ENCODE measurements at places on chromosomes 7 and 10.

- DNase-seq: no peak
These were observed 101.8 kb downstream of the ST8SIA6 start for GRCh38 chr10:17352583-17352982.

DNA sequence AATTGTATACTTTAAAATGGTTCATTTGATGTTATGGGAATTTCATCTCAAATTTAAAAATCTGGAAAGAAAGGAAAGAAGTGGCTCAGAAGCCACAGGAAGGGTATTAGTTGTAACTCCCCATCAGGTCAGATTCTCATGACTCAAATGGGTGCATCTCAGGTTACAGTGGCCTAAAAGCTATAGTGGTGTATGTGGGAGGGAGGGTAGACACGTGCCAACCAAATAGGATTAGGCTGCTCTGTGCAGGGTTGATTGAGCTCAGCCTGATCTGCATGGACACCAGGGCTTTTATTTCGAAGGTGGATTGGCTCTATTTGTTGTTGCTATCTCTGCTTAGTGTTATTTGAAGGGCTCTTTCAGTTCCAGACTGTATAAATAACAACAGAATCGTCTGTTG lies 121.5 kb upstream of the PRR15 start:
- no peak for DNase-seq

DNA sequence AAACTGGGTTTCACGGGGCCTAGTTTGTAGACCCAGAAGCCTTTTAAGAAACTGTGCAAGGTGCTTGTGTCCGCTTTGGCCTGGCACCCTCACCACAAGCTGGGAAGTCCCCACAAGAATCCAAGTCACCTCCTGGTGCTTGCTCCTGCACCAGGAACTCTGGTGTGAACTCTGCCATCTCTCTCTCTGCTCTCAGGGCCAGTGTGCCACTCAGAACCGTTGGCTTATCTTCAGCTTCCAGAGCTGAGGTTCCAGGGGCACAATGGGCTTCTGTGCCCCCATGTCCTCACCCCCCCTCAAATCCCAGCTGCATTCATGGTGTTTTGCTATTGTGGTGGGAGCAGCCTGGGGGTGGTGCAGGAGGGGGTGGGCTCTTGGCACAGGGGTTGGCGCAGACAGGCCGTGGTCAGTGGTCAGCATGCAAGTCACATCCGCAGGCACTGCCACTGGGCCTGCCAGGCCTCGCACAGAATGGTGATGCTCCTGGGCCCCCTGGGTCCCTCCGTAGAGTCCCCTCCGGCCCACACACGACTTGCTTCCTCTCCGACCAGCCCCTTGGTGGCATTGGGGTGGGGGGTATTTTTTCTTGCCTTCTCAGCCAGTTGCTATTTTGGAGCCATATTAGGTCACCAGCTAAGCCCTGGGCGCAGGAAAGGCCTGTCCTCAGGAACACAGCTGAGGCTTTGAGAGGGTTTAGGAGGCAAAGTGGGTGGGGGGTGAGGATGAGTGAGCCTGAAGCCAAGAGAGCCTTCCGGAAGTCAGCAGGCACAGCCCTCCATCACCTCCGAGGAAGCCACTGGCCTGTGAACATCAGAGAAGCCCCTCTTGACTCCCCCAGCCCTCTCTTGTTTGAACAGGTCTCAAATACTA lies 3.0 kb downstream of the ZCCHC24 start:
- DNase-seq: no peak

- DNase-seq: no peak
These were observed 54.6 kb upstream of the STARD3NL start for GRCh38 chr7:38123494-38123893.

GRCh38 chr7:114970308-114970707 lies 48.4 kb downstream of the MDFIC start:
- no peak for DNase-seq

DNA sequence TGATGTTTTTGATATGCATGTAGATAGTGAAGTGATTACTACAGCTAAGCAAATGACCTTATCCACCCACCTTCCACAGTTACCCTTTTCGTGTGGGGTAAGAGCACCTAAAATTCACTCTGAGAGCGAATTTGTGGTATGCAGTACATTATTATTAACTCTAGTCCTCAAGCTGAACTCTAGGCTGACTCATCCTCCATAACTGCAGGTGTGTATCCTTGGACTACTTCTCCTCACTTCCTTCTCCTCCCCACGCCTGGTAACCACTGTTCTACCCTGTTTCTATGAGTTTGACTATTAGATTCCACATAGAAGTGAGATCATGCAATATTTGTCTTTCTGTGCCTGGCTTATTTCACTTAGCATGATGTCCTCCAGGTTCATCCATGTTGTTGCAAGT lies 484.6 kb downstream of the GATA3 start:
- no peak for DNase-seq

- DNase-seq: no peak
These were observed 73.8 kb downstream of the PAXIP1 start for GRCh38 chr7:154929006-154929726.

GRCh38 chr7:86929293-86930109 lies 130.0 kb downstream of the ELAPOR2 start:
- DNase-seq: no peak

GRCh38 chr7:87513735-87514335 lies 38.4 kb upstream of the ABCB4 start:
- DNase-seq: no peak

GRCh38 chr7:54543051-54543488 lies 895 bp downstream of the VSTM2A start:
- no peak for DNase-seq

DNA sequence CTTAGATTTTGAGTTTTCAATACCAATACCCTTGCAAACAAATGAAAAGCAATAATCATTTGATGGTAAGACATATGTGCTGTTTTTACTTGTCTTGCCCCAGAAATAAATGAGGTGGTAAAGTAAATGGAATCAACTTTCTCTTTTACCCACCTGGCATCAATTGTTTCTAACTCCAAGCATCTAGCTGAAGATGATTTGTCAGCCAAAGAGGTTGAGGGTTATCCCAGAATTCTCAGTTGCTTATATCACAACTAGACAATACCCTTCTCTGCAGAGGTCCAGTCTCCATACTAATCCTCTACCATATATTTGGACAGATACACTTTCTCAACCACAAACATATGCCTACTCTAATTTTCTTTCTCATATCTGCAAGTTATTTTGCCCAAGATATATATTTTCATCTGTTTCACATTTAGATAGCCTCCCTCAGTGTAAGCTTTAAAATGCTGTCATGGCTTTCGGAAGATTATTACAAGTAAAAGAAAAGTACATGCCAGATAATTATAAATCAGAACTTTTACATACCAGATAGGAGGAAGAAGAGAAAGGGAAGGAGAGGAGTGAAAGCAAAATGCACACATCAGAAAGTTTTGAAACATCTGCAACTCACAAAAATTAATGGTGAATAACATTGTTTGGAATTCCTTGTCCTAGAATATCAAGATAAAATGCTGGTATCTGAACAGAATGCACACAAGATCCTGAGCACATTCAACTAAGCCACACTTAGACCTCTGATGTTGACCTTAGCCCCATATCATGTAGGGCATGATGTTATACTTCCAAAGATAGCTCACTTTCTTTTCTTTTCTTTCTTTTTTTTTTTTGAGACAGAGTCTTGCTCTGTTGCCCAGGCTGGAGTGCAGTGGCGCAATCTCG lies 146.6 kb downstream of the REEP3 start:
- DNase-seq: no peak

GRCh38 chr10:7792541-7792940 lies 4.6 kb downstream of the ATP5F1C start:
- DNase-seq: no peak

GRCh38 chr10:62744136-62744535 lies 60.4 kb upstream of the ADO start:
- DNase-seq: no peak

GRCh38 chr7:132677918-132678317 lies 101.6 kb upstream of the PLXNA4 start:
- DNase-seq: no peak

GRCh38 chr7:157043745-157044144 lies 33.3 kb upstream of the MNX1 start:
- no peak for DNase-seq

GRCh38 chr10:4532467-4532866 lies 293.5 kb upstream of the AKR1E2 start:
- no peak for DNase-seq

DNA sequence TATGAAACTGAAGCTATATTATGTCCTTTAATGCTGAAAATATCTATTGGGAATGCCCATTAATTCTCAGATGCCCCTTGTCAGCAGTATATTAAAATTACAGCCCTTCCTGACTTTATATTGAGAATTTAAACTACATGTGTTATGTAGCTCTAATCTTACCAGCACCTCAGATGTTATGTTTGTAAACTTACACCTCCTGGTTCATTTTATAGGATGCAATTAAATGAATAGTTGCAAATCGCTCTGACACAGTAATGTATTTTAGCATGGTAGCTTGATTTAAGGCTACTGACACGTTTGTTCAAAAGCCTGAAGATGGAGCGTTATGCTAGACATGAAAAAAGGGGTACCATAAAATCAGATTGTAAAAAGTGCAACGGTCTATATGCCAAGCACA lies 35.0 kb upstream of the MET start:
- no peak for DNase-seq

- DNase-seq: no peak
These were observed 174.5 kb downstream of the DNAH11 start for GRCh38 chr7:21717323-21717722.

GRCh38 chr10:8039321-8039881 lies 15.1 kb upstream of the GATA3 start:
- DNase-seq: no peak

DNA sequence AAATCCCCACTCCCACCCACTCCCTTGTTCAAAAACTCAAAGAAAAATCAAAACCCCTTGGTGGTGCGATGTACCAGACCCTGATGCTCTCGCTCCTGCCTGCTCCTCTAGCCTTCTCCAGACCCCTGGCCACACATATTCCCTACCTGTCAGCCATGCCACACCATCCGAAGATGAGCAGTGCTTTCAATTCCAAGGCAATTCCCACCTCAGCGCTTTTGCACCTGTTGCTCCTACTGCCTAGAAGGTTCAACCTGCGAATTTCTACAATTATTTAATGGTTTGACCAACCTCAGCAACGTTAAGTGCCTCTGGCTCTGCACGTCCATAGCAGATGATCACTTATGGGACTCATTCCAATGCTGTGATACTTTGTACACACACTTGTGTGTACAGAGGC lies 11.1 kb downstream of the SLC16A12 start:
- DNase-seq: no peak

DNA sequence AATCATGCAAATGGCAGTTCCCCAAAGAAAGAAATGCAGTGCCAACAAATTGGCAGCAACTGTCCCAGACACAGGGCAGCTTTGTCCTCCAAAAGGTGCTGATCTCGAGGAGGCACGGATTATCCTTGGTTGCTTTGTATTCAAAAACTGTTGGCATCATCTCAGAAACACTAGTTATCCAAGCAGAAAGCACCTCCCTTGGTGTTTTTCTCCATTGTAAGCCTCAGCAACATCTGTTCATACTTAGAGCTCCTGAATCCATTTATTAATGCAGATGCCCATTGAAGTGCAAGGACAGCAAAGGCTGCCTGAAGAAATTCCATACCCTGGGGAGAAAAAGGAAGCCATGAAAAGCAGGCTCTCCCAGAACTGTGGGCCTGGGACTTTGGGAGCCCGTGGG lies 1.1 kb upstream of the NPS start:
- DNase-seq: no peak

DNA sequence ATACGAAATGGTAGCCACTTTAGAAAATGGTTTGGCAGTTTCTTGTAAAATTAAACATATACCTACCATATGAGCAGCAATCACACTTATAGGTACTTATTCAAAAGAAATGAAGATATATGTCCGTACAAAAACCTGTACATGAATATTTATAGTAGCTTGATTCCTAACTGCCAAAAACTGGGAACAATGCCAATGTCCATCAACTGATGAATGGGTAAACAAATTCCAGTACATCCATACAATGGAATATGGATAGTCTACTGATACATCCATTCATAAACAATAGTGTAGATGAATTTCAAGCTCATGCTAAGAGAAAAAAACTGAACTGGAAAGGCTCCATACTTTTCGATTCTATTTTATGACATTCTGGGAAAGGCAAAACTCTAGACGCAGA lies 68.5 kb downstream of the AGK start:
- DNase-seq: no peak

GRCh38 chr7:32216759-32217158 lies 146.6 kb upstream of the PDE1C start:
- DNase-seq: no peak

DNA sequence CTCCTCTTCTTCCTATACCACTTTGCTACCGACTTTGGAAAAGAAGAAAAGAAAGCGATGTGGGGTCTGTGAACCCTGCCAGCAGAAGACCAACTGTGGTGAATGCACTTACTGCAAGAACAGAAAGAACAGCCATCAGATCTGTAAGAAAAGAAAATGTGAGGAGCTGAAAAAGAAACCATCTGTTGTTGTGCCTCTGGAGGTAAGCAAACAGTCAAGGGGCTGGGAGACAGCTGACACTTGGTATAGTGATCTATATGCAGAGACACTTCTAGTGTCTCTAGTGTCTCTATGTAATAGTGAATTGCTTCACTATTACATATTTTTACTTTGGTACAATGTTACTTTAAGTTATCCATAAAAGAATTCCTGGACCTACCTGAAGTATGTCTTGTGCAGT lies 13.9 kb downstream of the TET1 start:
- no peak for DNase-seq
